BJ (cell line): ENCODE measurements at places on chromosomes 12 and 14. TPM values are rescaled to one million over a fixed set of nuclear protein-coding genes. Genes with fewer than 3 reads are reported as not detected.

PTPRB gene
- 1.7 and 2.1 TPM in 2 replicates for polyA plus RNA-seq

DNA sequence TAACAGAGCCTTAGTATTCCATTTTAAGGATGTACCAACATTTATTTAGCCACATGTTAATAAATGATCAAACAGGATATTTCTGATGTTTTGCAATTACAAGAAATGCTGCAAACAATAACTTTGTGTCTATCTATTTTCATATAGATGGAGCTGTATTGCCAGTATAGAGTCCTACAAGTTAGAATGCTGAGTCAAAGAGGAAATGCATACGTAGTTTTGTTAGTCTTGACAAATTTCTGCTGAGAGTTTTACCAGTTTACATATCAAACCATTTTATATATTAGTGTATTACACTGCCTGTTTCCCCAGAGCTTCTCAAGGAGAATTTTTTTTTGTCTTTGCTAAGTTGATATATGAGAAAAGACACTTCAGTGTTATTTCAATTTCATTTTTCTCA, 541.7 kb downstream of the SLC16A7 start:
- no peak for DNase-seq

GRCh38 chr14:65769151-65769550, 356.6 kb downstream of the FUT8 start:
- no peak for DNase-seq

GRCh38 chr12:5648692-5649359, 216.9 kb downstream of the NTF3 start:
- DNase-seq: no peak

GRCh38 chr14:24356208-24356607, 11.8 kb upstream of the NFATC4 start:
- no peak for DNase-seq

GRCh38 chr14:25602106-25602505, 552.2 kb upstream of the STXBP6 start:
- DNase-seq: no peak

RASSF9 gene
- polyA plus RNA-seq: 0.09 and 0.16 TPM in 2 replicates

GRCh38 chr14:93285044-93285443, 47.8 kb downstream of the BTBD7 start:
- no peak for DNase-seq

- no peak for DNase-seq
These were observed 11.6 kb downstream of the WNT5B start for GRCh38 chr12:1640328-1641234.

TRMT61A gene
- polyA plus RNA-seq: 6.2 and 11.7 TPM in 2 replicates

IL31 gene
- not detected in 2 replicates for polyA plus RNA-seq

SOCS2 gene
- polyA plus RNA-seq: 87.5 and 94.9 TPM in 2 replicates

SRRM4 gene
- not detected in 2 replicates for polyA plus RNA-seq

DNA sequence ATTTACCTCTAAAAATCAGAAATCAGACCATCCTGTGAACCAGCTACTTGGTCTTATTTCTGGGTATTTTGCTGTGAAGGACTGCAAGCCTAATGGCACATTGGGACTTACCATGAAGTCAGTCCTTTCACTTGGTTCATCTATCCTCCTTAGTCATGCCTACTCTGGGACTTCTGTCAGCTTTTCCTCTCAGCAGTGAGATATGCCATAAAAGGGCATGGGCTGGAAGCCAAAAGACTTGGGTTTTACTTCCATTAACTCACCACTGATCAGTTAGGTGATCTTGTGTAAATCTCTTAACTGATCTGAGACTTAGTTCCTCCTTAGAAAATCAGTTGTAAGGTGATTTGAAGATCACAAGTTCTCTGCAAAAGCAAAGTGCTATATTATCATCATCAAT, 116.5 kb downstream of the PAH start:
- no peak for DNase-seq

PRPH gene
- not detected in 2 replicates for polyA plus RNA-seq

DNA sequence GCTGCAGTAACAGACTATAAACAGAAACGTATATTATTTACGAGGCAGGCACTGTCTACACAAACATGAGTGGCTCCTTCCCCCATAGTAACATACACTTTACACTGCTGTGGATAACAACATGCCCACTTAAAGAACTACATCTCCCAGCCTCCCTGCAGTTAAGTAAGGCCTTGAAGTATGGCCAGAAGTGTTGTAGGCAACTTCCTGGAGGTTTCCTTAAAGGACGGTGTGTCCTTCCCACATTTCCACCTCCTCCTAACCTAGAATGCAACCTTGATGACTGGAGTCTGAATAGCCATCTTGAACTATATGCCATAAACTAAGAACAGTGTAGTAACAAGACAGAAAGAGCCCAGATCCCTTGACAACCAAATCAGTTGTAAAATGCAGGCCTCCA, 20.3 kb downstream of the MED13L start:
- no peak for DNase-seq

DNA sequence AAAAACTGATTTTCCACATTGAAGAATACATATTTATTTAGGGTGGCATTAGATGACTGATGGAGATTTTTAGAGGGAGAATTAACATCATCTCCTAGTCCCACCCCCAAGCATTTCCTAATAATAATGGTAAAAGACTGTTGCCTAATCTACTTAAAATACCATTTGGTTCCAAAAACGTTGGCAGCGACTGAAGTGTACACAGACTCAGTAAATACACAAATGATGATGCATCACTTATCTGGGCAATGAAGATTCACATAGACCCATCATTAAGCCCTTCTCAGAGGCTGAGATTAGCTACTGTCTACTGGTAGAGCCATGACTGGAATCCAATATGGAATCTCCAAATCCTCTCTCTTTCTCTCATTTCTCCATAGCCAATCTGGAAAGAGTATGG, 18.2 kb downstream of the RTN1 start:
- no peak for DNase-seq

DNA sequence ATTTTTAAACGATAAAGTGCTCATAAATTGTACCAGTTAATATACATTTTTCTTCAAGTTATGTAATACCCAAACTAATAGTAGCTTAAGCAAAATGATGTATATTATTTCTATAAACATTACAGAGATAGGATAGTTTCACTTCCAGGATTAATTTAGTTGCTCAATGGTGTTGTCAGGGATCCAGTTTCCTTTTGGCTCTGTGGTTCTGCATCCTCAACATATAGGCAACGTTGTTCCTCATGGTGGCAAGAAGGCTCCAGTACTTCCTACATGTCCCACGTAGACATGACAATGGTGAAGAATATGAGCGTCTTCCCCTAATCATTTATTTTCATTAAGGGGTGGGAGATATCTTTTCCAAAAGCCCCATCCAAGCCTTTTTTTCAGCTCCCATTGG, 60.7 kb upstream of the DCD start:
- no peak for DNase-seq

MAP1LC3B2 gene
- polyA plus RNA-seq: 1.6 and 2.5 TPM in 2 replicates

GRCh38 chr12:92278378-92278828, 132.8 kb upstream of the BTG1 start:
- no peak for DNase-seq

AKAP5 gene
- 0.17 and 0.40 TPM in 2 replicates for polyA plus RNA-seq

DNA sequence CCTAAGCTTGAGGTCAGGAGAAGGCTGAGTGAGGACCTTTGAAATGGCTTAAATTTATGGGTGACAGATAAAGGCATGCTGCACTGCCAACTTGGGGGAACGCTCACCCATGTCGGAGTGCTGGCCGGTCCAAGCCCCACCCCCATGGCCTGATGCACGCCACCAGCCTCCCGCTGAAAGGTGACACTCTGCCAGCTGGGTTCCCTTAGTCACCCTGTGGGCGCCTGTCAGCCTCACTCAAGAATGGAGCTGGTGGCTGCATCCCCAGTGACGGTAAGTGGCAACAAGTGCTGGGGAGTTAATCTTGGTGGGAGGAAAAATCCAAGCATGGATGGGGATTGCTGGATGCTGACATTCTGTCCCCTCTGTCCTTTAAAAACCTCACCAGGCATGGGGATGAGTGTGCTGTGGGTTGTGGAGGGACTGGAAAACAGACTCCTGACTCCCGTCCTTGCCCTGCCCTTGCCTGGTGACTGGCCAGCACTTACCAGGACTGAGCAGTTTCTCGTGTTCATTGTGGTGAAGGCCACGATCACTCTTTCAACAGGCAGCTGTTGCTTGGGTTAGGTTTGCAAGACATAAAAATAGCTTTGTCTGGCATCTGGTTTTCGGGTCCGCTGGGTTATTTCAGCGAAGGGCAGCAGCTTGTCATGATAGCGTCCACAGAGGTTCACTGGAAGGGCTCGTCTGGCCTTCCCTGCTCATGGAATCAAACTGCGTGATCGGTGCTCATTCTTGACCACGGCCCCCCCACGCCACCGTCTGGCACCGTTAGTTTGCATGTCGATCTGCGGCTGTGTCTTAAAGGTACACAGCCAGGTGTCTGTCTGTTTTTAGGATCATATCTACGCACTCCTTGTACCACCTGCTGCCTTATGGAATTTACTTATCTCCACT, 15.0 kb downstream of the ACACB start:
- no peak for DNase-seq

DNA sequence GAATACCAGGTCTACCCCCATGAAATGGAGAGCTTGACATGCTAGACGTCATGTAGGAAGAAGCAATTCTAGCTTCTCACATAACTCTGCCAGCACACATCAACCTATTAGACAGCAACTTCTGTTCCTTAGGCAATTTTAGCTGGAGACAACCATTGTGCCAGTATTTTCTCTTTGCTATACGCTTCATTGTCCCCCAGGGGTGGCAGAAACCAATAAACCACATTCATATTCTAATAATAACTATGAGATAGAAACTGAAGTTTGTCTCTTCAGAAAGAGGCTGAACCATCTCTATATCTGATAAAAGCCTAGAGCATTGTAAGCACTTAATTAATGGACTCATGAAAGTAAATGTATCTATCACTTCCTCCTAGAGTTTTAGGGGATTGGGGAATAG, 278.6 kb downstream of the FOXG1 start:
- no peak for DNase-seq

DNA sequence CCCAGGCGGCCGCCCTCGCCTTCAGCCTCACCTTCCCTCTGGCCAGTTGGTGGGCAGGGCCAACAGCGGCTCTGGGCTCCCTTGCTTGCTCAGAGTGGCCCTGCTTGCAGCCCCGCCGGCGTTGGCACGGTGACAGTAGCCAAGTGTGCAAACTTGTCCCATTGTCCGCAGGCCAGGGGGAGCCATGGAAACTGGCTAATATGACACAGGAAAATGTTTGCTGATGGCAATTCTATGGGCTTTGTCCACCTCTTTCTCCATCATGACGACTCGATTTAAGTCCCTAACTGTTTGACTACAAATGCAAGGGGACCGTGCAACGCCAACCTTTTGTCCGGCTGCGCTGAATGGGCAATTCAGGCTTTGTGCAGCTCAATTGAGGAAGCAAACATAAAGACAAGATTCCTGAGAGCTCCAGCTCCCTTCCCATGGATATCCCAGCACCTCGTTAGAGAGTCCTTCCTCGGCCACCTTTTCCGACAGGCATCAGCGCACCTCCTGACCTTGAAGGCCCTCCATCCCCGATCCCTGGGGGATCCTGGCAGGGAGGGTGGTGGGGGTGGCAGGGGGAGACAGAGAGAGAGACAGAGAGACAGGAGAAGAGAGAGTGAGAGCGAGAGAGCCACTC, 785 bp upstream of the FAM181A start:
- DNase-seq: no peak

- DNase-seq: no peak
These were observed 113.5 kb downstream of the GCH1 start for GRCh38 chr14:54789166-54789565.

GRCh38 chr14:74649673-74650072, 37.6 kb upstream of the LTBP2 start:
- DNase-seq: no peak

PPP1R1A gene
- not detected in 2 replicates for polyA plus RNA-seq

KRT75 gene
- not detected in 2 replicates for polyA plus RNA-seq

- DNase-seq: no peak
These were observed 116.9 kb upstream of the PWP1 start for GRCh38 chr12:107568718-107569117.

- DNase-seq: no peak
These were observed 7.3 kb downstream of the ITGA7 start for GRCh38 chr12:55700255-55701018.

- no peak for DNase-seq
These were observed 250.0 kb upstream of the CLEC14A start for GRCh38 chr14:38505973-38506249.

DNA sequence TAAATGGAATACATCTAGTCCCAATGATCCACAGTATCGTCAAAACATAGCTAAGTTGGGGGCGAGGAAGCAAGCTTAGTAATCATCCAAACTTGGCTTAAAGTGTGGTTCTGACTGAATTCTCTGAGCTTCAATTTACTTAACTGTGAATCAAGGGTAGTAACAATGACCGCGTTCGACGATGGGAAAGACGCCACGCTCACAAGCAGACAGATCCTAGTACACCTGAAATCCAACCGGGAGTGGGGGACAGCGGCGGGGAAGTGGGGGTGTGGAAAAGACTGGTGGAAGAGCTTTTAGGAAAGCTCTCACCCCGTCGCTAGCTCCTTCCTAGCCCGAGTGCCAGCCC, 433 bp downstream of the COX16 start:
- no peak for DNase-seq

AMHR2 gene
- polyA plus RNA-seq: not detected in 2 replicates

DNA sequence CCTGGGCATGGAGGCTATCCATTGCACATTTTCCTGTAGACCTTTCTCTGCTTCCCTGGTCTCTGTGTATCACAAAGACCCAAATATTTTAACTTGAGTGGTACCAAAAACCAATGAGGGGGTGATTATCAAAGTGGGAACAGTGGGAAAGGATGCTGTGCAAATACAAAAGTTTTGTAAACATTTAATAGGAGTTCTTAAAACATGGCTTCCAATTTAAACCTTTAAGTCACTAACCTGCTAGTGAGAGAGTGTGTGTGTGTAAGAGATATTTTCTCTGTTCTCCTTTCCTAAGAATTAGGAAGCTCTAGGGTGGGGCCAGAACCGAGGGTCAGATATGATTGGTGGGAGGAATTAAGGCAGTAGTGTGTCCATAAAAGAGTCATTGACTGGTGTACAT, 64.5 kb upstream of the ARHGAP5 start:
- no peak for DNase-seq

GRCh38 chr12:92810370-92810769, 107.6 kb downstream of the PLEKHG7 start:
- DNase-seq: no peak

DNA sequence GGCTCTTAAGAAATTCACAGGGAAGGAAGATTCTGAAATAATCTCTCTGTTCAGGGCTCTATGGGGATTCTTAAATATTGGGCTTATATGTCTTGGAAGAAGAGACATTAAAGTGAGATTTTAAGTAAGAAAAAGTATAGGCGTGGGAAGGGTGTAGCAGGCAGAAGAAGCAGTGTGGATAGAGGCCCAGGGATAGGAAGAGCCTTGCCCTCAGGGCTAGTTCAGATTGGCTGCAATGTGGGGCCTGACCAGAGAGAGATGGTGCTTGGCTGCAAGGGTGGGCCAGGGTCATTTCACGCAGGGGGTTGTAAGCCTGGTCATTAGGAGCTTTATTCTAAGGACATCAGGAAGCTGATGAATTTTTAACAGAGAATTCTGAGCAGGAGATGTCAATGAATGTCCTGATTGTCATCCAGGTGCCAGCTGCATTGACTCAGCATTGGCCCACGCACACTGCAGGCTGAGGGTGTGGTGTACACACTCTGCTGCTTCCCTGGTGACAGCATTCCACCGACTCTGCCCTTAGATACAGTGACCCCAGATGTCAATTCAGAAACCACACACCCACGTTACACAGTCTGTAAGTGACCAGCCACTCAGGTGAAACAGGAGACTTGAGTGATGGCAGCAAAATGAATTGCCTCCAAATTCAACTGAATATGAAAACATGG, 582.5 kb downstream of the NRXN3 start:
- DNase-seq: no peak

ART4 gene
- 0.12 TPM in 1 of 2 replicates, not detected in the other for polyA plus RNA-seq
